Nucleus accumbens (tissue), 56 donors: ENCODE measurements at places on chromosomes 12 and 14.

DNA sequence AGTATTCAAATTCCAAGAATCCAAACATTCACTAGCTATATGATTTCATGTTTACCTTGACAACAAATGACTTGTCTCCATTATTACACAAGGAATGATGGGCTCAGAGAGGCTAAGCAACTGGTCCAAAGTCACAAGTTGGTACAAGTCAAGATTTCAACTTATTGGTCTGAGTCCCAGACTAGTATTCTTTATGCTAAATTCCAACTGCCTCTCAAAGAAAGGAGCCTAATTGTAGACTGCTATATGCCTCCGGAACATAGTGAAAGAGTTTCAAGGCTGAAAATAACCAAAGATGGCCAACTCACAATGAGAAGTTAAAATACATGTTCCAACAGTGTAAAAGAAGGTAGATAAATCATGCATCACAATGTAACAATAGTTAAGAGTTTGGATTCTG lies 7.5 kb downstream of the BTG1 start:
- DNase-seq = no peak

DNA sequence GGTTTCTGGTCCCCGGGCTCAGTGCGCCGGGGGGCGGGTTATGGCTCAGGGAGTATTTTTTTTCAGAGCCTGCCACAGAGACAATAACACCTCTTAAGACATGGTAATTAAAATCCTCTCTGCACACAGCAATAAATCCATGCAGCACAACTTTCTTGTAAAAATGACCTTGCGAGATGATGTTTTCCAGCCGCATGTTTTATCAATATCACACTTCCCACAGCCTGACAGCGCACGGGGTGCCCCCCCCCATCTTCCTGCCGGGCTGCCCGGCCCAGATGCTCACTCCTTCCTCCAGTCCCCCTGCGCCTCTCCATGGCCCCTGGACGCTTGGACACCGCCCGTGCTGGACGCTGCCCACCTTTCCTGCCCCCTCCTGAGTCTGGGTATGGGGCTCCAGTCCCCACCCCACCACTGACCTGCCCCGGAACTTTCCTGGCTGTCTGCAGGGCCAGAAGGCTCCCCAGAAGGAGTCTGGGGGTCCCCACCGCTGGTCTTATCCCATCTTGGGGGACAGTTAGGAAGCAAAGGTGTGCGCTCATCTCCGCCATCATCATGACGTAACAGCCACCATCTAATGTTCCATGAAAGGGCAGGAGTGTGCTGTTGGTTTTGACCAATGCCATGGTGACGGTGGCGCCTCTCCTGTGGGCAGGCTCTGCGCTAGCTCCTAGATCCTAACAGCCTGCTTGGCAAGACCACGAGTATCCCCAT lies 182.9 kb downstream of the KIF26A start:
- no peak for DNase-seq

GRCh38 chr12:14923944-14924343 lies 14.4 kb downstream of the ERP27 start:
- no peak for DNase-seq

GRCh38 chr12:119060847-119061796 lies 79.8 kb downstream of the SRRM4 start:
- DNase-seq = peak; percentile 49

DNA sequence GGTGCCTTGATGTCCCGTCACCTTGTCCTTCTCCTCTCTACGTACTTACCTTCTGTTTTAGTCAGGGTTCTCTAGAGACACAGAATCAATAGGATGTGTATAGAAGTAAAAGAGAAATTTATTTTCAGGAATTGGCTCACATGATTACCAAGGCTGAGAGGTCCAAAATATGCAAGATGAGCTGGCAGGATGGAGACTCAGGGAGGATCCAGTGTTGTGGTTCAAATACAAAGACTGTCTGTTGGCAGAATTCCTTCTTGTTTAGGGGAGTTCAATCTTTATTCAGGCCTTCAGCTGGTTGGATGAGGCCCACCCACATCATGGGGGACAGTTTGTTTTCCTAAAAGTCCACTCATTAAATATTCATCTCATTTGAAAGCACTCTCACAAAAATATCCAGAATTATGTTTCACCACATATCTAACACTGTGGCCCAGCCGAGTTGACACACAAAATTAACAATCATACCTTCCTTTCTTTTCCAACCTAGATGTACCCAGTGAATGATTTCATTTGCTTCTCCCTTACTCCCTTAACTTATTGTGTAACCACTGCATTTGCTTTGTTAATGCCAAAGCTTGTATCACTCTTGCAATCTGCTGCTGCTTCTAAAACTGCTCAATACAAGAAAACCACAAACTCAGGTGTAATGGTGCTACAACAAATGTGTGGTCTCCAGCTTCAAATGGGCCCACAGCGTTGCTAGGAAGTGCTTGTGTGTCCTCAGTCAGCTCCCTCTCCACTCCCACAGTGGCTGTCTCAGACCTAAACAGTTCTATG lies 195.4 kb upstream of the ARHGAP5 start:
- no peak for DNase-seq

GRCh38 chr14:99348816-99349614 lies 77.0 kb upstream of the BCL11B start:
- no peak for DNase-seq

DNA sequence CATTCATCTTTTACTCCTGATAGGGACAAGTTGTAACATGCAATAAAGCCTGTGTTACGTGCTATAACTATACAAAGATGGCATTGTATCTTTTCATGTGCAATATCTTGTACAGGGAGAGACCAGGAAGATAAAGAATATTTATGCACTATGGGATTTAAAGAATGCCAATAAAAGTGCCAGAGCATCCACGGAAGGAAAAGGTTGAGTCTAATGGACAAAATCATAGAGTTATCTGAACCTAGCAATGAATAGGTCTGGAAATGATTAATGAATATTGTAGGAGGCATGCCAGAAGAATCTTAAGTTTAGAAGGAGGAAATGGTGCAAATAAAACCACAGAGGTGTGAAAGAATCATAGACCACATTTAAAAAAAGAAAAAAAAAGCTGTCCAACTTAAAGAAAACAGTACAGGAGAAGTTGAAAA lies 263.9 kb downstream of the KCNC2 start:
- no peak for DNase-seq

DNA sequence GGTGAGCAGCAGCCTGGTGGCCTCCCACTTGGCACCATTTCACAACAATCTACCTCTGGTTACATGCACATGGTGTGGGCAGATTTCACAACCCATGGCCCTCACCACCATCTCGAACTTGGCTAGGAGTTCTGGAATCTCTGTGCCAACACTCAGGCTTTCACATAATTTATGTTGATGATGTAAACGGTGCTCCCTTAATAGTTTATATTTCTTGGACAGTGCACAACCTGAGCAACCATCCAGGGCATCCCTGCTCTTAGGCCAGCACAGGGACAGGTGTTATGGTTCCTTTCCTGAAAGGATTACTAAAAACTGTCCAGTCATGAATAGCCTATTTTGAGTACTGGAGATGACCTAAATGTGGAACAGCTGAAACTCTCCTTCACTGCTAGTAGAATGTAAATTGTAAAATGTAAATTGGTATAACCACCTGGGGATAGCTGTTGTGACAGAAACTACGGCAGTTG lies 28.6 kb downstream of the ABCB9 start:
- DNase-seq = no peak
